ENCODE measurements at places on chromosomes 5 and 9.

- no peak for DNase-seq
Observed at GRCh38 chr5:55306641-55307382, 682 bp downstream of the DHX29 start.

DNA sequence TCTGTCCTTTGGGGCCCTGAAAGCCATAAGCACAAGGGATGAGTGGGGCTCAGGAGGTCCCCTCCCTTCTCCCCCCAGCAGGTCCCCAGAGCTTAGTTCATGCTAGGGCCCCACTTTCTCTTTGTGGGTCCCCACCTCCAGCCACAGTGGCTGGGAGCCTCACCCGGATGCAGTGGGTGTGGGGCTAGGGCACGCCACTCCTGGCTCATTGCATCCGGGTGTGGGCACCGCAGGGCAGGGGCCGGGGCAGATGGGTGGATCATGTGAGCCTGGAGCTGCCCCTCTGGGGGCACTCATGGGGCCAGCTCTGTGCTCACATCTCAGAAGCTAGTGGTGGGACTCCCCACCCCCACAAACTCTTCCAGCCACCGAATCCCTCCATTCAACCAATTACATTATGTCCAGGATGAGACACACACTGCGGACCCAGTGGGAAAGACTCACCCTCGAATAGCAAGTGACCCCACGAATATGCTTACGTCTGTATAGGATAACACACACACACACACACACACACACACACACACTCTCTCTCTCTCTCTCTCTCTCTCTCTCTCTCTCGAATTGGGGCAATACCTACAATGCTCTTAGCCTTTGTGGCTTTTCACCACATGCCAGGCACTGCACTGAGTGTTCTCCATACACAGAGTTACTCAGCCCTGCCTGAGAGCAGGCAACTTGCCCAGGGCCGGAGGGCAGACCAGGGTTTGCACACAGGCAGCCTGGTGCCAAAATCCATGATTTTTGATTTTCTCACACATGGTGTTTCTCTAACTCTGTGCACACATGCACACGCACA is 16.8 kb upstream of the PHYKPL start:
- DNase-seq = peak; percentile 40

- DNase-seq = no peak
Observed at GRCh38 chr5:149575131-149575530, 6.2 kb upstream of the ARHGEF37 start.

DNA sequence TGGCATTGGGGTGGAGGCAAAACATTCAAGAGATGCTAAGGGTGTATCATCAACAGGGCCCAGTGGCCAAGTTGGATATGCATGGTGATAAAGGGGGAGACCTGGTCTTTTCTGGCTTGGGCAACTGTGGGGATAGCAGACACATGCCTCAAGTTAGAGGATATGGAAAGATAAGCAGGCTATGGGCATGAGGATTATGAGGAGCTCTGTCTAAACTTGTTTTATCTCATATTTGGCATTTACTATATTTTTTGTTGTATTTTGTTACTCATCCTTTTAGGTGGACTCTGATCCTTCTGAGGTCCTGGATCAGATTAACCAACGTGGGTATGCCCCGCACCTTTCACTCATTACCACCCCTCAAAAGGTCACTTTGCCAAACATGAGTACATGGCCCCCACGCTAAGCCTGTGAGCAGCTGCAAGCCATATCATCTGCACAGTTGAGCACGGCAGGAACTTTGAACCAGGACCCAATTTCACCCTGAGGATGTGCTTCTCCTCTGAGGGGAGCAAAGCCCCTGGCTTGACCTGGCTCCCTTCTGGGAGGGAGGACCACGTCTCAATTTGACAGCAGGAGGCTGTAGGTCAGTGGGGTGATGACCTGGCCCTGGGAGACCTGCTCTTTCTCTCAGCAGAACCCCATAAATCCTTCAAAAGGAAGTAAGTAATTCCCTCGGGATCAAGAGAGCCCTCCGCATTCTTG is 71.1 kb upstream of the CD180 start:
- DNase-seq = no peak

DNA sequence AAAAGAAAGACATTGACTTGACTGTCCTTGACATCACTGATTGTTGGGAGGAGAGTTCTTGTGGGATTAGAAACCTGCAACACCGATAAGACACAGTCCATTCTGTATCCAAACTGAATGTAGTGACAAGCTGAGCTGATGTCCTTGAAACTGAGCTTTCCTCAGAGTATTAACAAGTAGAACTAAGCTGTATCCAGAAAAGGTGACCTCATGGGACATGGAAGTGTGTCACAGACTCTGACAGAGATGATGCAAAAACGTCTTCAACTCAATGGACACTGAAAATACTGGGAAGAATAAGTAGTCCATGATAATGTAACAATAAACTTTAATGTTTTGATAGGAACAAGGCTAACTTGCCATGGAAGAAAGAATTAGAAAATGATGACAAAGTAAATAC is 690.1 kb downstream of the CDH18 start:
- DNase-seq = no peak

- DNase-seq = no peak
Observed at GRCh38 chr9:18516965-18517364, 43.0 kb downstream of the ADAMTSL1 start.

DNA sequence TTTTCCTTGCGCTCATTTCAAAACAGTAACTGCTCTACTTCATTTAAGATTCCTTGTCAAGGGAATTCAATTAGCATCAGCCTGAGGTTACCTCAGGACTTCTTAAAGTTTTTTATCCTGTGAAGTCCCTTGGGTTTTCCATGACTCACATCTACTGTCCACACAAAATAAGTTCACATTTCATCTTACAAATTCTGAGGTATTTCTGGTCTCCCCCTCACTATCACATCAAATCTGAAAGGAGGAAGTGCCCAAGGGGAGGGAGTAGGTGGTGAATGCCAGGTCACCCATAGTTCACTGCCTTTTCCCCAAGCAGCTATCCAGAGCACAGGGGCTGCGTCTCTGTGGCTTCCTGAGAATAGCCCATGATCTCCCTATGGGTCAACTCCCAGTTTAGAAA is 227.1 kb upstream of the NREP start:
- no peak for DNase-seq

DNA sequence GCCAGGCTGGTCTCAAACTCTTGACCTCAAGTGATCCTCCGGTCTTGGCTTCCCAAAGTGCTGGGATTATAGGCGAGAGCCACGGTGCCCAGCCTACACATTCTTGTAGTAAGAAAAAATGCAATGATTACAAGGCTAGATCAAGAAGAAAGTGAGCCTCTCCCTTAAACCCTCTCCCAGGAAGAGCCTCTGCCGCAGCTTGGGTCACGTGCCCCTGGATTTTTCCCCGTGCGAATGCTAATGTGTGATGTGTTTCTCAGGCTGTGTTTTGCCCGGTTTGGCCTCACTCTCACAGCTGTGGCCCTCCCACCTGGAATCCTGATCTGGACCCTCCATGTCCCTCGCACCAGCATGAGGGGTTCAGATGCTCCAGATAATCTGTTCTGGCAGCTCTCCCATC is 6.9 kb downstream of the PLPP7 start:
- DNase-seq = no peak

GRCh38 chr9:121651295-121652020 is at the start of gene DAB2IP:
TSS of gene DAB2IP (plus strand) at chr9:121651634. CDS start at chr9:121651776, 142 bp downstream.
- no peak for DNase-seq

GRCh38 chr9:114237781-114238180 is 82.4 kb downstream of the COL27A1 start:
- no peak for DNase-seq

- DNase-seq = no peak
Observed at GRCh38 chr5:133828722-133829121, 139.7 kb downstream of the C5orf15 start.

- no peak for DNase-seq
Observed at GRCh38 chr5:168879929-168880328, 300.8 kb upstream of the PANK3 start.

GRCh38 chr9:126347093-126347492 is 20.5 kb downstream of the MVB12B start:
- DNase-seq = no peak

DNA sequence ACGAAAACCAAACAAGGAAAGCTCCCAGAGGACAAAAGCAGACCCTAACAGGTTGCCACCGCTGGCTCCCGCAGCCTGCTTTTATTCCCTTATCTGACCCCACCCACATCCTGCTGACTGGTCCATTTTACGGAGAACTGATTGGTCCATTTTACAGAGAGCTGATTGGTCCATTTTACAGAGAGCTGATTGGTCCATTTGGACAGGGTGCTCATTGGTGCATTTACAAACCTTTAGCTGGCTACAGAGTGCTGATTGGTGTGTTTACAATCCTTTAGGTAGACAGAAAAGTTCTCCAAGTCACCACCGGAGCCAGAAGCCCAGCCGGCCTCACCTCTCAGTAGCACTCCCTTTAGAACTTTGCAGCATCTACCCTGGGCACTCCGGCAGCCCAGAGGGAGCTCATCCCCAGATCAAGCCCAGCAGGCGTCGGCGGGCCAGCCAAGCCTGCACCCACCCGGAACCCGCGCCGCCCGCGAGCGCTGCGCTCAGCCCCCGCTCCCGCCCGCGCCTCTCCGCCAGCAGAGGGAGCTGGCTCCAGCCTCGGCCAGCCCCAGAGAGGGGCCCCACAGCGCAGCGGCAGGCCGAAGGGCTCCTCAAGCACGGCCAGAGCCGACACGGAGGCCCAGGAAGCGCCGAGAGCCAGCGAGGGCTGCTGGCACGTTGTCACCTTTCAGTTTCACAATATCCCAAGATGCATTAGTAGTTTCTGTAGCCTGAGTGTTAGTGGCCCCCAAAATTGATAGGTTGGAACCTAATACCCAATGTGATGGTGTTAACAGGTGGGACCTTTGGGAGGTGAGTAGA is 35.3 kb upstream of the CLPTM1L start:
- peak; percentile 66 for DNase-seq

- no peak for DNase-seq
Observed at GRCh38 chr5:68225911-68226545, 10.5 kb downstream of the PIK3R1 start.

DNA sequence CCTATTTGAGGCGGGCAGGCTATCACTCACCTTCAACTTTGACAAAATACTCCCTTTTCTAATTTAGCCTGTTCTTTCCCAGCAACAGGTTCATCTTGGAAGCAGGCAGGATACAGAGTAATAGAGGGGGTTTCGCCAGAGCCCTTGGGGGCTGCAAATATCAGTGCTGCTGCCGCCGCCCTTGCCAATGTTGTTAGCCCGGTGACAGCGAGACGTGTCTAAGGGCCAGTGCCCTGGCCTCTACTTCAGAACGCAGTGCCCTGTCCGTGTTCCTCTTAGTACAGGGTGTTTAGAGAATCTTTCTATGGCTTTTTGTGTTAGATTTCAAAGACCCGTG is 703 bp downstream of the FAM120AOS start:
- peak; percentile 46 for DNase-seq

- DNase-seq = peak; percentile 7
Observed at GRCh38 chr5:1733369-1733768, 66.3 kb downstream of the MRPL36 start.

DNA sequence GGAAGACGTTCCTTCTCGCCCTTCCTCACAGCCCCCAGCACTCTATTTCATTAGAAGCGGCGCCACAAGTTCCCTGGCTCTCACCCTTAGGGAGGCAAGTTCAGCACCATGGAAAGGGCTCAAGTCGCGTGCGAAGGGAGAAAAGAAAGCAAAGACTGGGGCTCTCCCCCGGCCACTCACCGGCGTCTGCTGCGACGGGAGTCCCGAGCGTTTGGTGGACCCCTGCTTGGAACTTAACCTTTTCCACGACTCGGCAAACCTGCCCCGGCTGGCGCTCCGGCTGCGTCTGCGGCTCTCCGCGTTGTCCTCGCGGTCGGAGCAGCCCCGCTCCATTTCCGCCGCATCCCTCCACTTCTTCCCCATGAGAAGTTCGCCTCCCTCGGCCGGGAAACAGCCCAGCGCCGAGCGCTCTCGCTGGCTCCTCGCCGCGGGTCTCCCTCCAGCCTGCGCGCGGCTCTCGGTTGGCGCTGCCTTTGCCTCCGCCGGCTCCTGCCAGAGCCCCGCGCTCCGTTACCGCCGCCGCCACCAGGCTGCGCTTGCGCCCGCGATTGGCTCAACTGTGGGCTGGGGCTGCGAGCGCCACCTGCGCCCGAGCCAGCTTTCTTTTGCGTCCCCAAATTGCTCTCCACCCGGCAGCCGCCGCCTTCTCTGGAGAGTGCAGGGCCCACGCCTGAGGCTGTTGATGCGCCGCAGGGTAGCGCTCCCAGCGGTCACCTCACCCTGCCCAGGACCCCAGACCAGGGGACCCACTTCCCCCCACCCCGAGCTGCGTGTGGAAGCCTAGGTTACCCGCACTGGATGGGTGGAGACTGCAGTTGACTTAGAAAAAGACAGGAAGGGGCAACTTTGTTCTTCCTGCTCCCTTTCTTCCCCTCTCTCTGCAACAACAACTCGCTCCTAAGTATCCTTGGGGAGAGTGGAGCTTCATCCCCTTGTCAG is 321.6 kb downstream of the CEMIP2 start:
- DNase-seq = peak; percentile 60

- DNase-seq = peak; percentile 59
Observed at GRCh38 chr9:114894609-114895433, 35.6 kb downstream of the TNFSF8 start.

DNA sequence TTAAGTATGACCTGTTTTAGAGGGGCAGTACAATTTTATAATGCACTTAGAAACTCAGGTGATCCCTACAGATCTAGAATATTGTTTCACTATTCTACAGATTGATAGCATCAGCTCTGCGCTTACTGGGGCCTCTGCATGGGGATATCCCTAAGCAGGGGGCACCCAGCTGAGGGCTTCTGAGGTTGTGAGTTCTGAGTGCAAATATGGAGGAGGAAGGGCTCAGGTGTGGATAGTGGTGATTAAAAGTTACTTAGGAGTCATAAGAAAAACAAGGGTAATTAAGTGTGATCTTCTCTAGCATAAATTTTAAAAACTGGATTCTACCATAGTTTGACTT is 274.4 kb downstream of the EFNA5 start:
- DNase-seq = no peak

DNA sequence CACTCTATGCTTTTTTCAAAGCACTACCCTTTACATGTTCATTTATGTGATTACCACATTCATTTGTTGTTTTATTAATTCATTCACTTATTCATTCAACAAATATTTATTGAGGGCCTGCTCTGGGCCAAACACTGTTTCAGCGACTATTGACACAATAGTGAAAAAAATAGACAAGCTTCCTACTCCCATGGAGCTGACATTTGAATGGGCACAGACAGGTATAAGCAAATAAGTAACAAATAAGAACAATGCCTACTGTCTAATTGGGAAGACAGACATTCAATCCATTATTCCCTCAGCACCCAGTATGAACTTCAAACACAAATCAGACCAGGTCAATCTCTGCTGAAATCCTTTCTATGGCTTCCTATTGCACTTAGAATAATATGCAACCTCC is 156.9 kb upstream of the NR3C1 start:
- no peak for DNase-seq

DNA sequence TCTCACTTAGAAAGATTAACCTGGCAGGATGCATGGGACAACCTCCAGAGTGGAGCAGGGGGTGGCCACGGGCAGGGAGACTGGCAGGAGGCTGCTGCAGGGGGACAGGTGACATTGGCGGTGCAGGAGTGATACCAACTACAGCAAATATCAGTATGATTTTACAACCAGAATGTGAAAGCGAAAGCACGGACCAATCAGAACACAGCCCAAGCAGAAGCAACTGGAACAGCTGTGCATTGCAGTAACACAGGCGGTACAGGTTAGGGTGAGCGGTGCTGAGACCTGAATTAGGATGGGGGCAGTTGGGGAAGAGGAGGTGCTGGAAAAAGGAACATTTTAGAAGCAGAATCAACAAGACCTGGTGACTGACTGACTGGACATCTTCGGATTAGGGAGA is 29.3 kb downstream of the POLR1E start:
- DNase-seq = no peak

All from activated T-cell treated with anti-CD3 and anti-CD28 coated beads, Interleukin-2, amount 50 U/mL, for 48 hours (primary cell).